Stimulated activated CD4-positive, alpha-beta T cell treated with anti-CD3 and anti-CD28 coated beads, Interleukin-1b, Interleukin-23, amount 100 ng/mL, for 4 hours (primary cell): ENCODE measurements at places on chromosomes 7 and 10.

GRCh38 chr10:104208730-104209129 is 23.4 kb downstream of the CFAP43 start:
- DNase-seq, result no peak

- DNase-seq, result no peak
Measured at GRCh38 chr10:5951167-5951711, 26.1 kb downstream of the IL15RA start.

- DNase-seq, result no peak
Measured at GRCh38 chr10:43898592-43898991, 249.9 kb upstream of the ZNF32 start.

GRCh38 chr7:42010751-42011150 is 226.3 kb downstream of the GLI3 start:
- DNase-seq, result no peak

DNA sequence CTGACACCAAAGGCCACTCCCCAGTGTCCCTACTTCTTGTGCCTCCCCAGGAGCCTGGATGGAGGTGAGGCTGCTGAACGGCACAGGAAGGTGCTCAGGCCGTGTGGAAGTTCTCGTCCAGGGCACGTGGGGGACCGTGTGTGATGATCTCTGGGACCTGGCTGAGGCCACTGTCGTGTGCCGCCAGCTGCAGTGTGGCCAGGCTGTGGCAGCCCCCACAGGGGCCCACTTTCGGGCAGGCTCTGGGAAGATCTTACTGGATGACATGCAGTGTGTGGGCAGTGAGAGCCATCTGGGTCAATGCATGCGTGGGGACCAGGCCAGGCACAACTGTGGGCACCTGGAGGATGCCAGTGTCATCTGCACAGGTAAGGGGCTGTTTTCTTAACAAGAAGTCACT is 57.0 kb upstream of the C10orf120 start:
- no peak for DNase-seq

GRCh38 chr7:996079-996872 is 13.3 kb downstream of the CYP2W1 start:
- DNase-seq, result no peak

GRCh38 chr7:31076051-31076450 is 23.9 kb downstream of the ADCYAP1R1 start:
- DNase-seq, result no peak

DNA sequence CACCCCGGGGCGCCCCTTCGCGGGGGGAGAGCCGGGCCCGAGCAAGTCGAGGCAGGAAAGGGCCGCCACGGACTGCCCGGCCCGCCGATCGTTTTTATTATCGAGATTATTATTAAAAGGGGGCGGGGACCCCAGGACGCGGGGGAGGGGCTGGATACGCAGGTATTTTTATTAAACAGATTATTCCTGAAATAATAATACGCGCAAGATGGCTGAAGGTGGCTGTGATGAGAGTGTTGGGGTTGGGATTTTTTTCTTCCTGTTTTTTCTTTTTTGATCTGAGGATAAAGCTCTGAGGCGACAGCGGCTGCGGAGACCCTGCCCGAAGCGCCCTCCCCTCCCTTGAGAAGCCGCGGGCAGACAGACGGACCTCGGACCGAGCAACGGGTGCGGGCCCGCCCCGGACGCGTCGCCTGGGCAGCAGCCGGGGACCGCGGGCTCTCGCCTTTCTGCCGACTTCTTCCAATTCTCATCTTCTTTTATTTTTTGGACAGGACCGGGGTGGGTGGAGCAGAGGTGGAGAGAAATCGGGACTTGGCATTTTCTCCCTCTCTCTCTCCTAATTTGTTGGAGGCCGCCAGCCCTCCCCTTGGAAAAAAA is 1.4 kb upstream of the TRIM8 start:
- DNase-seq, result peak; percentile 45

DNA sequence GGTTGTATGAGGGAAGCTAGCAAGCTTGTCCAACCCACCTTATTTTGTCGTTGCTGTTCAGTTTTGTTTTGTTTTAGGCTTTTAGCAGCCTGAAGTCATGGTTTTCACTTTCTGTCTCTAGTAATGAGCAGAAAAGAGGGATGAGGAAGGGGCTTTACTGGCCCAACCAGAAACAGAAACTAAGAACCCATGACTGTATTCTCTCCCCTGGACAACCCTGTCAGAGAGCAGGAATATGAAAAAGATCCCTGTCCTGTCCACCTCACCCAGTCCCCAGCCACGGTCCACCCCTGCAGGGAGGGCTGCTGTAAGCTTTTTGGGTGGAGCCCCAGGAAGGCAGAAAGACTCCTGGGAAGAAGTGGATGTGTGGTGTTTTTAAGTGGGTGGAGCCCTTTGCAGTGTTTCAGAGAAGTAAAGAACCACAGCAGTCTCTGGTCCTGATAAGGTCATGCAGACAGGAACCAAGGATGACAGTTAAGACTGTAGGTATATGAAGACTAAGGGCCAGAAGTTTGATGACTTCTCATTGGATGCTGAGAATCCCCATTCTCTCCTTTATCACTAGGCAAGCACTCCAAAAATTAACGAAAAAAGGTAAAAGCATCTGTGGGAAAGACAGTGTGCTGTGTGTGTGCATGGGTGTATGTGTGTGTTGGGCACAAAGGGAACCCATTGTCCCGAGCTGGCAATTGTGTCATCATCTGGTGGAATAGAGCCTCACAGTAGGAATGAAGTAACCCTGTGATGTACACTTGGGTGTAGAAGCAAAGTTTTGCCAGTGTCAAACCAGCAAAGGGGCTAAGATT is 13.8 kb downstream of the MRPL32 start:
- DNase-seq, result no peak

DNA sequence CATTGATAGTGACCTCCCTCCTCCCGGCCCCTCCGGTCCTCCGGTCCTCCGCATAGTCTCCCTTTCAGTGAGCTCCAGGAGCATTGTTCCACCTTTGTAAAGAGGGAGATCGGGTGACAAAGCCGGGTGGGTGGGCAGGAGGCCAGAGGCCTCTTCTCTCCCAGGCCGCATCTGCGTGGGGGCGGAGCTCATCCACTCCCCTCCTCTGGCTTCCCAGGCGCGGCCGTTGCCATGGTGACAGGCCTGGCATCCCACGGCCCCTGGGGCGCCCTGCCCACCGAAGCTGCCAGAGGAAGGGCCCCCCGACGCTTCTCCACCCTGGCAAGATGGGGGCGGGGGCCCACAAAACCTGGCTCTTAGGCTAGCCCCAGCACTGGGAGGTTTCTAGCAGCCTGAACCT is 4.4 kb upstream of the FZD9 start:
- DNase-seq, result no peak

DNA sequence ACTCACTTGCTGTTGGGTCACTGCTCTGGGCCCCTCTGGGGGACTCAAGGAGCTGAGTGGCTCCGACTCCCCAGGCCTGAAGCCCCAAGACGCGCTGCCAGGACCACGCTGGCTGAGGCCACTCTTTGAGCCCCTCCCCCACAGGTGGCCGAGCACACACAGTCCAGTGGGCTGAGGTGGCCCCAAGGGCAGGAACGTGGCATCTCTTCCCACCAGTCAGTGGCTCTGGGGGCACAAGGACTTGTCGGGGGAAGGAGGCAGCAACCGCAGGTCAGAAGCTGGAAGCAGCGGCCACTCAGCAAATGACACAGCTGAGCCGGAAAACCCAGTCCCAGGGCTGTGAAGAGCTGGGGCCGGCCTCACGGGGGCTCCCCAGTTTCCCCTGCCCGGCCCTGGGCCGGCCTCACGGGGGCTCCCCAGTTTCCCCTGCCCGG is 24.1 kb downstream of the GRIFIN start:
- no peak for DNase-seq

DNA sequence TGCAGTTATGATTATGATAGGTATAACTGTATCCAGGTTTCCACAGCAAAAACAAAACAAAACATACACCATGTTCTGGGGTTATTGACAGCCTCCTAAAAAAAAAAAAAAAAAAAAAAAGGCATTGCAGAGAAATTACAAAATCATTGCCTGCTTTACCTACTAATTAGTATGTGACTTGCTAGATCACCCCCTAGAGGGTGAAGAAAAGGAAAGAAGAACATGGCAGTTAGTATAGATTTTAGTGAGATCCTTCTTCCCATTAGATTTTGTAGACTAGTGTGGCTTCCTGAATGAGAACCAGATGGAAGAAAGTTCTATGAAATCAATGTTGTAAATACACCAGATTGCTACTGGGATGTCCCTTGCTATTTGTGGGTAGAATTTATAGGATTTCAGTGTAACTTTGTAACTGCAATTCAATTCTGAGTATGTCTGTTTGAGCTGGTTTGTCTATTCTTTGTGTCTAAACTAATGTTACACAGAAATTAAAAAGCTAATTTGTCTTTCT is 24.0 kb upstream of the AGBL3 start:
- no peak for DNase-seq

GRCh38 chr10:4127518-4128315 is 342.7 kb upstream of the KLF6 start:
- DNase-seq, result no peak

DNA sequence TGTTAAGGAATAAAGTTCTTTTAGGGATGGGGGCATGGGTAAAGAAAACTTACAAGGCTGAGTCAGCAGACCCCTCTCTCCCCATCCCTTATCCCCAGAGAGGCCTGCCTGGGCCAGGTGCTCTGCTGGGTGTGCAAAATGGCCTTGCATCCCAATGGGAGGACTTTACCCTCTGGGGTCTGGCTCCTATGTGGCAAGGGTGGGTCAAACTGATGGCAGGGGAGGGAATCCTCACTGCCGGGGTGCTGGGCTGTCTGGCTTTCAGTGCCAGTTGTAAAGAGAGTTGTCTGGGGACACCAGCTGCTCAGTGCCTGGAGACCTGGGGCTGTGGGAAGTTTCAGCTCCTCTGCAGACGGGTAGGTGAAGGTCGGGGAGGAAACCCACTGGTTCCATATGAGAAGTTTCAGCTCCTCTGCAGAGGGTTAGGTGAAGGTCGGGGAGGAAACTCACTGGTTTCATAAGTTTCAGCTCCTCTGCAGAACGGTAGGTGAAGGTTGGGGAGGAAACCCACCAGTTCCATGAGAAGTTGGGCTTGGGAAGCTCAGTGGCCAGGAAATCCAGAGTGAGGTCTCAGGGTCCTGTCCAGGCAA is 127.2 kb upstream of the PODXL start:
- DNase-seq, result no peak

DNA sequence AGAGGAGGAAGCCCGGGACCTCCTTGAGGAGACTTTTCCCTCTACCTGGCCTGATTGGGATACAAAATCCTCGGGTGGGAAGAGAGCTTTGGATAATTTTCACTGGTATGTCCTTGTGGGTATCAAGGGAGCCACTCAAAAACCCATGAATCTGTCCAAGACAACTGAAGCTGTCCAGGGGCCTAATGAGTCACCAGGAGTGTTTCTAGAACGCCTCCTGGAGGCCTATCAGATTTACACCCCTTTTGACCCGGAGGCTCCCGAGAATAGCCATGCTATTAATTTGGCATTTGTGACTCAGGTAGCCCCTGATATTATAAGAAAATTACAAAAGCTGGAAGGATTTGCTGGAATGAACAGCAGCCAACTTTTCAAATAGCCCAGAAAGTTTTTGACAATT is 38.6 kb downstream of the ZNF25 start:
- no peak for DNase-seq

DNA sequence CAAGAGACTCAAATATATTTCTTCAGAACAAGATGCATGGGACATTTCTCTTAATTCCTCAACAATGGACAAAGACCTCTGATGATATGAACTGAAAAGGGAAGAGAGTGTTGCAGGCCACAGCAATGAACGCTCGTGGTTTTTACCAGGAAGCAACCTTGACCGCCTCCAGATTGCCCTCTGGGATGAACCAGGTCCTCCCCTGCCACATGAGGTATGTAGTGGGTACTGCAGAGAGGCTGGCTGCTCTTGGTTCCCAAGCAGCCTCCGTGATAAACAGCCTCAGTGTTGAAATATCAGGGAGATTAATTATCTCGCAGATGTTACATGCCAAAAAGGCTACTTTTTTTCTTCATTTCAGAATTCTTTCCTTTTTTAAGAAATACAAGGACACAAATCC is 338.8 kb downstream of the ELMO1 start:
- no peak for DNase-seq
